Mucosa of gallbladder (tissue), 1 donor: ENCODE measurements at places on chromosomes 11 and 22.

GRCh38 chr11:104820431-104820830 is 77.8 kb downstream of the CASP12 start:
- DNase-seq, result no peak

DNA sequence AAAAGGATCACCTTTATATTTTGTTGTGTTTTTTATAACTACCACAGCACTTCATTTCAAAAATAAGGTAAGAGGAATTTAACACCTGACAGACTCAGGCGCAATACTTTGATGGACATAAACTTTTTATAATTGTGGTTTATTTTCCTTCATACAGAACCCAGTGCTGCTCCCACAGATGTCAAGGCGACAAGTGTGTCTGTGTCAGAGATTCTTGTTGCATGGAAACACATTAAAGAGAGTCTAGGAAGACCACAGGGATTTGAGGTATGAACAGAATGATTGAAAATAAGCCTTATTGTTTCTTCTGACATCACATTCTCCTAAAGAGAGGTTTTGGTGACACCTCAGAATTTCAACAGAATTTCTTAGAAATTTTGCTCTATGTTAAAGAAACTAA is 378.9 kb upstream of the ARHGAP42 start:
- DNase-seq, result no peak

GRCh38 chr22:40855979-40856512 is 393 bp downstream of the ST13 start:
- DNase-seq, result no peak

GRCh38 chr11:78270971-78271370 is 82.3 kb downstream of the USP35 start:
- DNase-seq, result no peak

- DNase-seq, result no peak
Observed at GRCh38 chr11:94781837-94782236, 13.7 kb downstream of the AMOTL1 start.

DNA sequence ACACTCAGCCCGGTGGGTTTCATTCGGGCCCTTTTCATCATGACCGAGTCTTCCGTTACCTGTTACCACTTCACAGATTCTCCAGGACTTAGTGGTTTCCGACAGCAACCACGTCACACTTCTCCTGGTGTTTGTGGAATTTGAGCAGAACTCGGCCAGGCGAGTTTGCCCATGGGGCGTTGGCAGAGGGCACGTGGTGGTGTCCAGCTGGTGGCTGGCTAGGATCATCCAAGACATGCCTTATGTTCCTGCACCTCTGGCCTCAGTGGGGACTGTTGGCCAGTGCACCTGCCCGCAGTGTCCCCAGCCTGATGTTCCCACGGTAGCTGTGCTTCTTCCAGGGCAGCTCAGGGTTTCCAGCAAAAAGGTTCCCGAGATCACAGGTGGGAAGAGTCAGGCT is 87.3 kb downstream of the ARHGAP8 start:
- no peak for DNase-seq

GRCh38 chr11:134821422-134821821 is 409.4 kb upstream of the B3GAT1 start:
- DNase-seq, result no peak

DNA sequence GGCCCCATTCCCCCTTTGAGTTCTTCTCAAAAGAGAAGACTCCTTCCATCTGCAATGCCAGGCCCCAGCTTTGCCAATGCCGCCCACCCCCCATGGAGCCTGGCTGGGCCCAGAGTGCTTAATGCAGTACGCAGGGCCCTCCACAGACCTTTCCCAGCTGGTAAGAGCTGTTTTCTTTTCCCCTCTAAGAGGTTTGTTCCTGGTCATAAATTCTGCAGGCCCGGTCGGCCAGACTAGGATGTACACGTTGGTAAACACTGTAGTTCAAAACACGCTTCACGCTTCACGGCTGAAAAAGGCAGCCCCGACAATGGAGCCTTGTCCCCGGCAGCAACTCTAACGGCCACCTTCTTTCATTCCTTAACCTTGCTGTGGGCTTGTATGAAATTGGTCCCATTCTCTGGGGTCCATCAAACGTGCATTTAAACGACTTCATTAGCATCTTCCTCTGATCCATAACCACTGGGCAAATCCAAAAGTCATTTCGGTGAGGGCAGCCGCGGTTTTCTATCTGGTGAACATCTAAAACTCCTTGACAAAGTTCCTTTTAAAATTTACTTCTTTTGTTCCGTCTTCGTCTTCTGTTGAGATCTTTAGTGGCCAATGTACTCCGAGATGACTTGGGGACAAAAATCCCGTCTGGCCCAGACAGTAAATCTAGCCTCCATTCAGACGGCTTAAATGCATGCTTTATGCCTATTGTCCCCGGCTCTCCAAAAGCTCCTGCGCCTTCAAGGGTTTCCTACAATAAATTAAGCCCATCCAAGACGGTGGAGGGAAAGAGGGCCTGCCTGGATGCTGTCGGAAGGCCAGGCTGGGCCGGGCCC is 60.0 kb upstream of the MYEOV start:
- no peak for DNase-seq

- no peak for DNase-seq
Observed at GRCh38 chr11:20670932-20671403, 1.6 kb downstream of the NELL1 start.

DNA sequence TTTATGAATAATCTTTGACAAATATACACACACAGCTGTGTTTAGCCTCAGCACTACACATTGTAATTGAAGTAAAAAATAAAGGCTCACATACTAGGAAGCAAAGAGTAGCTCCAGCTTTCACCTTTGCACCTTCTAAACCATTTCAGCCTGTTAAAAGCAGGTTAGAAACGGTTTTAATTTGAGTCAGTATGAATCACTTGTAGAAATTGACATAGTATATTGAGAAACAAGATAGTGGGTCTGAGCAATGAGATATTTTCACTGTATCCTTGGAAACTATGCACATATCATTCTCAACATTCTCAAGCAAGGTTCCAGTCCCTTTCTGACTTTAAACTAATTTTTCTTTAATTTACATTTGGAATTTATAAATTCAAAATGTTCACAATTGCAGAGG is 380.3 kb downstream of the AASDHPPT start:
- no peak for DNase-seq

DNA sequence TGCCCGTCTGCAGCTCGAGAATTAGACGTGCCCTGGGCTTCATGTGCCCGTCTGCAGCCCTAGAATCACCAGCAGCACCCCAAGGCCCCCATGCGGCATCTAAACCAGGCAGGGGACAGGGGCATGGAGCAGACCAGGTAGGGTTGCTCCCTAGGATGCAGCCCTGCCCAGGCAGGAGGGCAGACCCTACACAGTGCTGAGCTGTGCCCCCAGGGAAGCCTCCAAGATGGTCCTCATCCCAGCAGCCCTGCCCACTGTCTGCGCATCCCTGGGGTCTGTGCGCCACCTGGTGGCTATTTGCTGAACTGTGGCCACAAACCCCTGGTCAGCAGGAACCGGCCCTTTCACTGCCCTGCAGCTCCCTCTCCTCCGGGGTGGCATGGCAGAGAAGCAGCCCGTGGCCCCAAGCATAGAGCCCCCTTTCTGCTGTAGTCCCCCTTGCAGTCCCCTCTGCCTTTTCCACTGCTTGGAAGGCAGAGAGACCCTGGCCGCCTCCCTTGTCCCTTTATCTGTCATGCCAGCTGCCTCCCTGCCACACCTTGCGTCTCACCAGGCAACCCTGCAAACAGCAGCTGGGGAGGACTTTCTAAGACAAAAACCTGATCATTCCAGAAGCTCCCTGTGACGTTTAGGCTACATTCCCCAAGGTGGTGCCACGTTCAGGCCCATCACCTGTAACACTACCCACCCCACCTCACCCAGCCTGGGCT is 86.6 kb downstream of the KCNQ1 start:
- DNase-seq, result peak; percentile 78

DNA sequence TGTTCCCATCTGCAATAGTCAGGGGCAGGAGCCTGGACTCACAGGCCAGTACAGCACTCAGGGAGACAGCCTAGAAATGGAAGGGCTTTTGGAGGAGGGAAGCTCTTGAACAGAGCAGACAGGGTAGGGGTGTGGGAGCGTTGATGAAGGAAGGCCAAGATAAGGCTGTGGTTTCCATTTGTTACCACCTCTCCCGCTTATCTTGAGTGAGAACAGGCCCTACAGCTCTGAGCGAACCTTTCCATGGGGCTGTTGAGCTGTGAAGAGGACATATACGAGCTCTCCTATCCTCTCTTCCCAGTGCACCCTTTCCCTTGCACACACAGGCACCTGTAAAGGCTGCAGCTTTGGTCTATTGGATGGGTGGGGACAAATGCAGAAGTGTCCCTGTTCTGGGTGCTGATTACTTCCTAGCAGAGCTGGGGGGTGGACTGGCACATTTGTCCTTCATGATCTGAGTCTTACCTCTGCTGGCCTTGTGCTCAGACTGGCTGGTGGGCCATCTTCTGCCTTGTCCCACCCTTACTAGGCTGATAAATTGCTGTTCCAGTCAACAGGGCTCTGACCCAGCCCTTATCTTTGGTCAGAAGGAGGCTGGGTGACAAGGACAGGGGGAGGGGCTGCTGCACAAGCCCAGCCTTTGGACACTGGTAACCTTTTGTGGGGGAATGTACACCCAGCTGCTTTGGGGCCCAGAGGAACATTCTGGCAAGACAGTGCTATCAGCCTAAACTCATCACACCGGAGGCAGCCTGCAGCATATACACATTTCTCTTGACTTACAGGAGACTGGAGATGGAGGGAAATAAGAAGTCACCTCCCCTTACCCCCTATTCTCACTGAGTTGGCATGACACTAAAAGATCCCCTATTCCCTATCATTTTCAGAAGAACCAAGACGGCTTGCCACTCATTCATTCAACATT is 80.1 kb upstream of the NNMT start:
- no peak for DNase-seq

GRCh38 chr22:29359469-29359868 is 28.9 kb downstream of the AP1B1 start:
- DNase-seq, result peak; percentile 38

DNA sequence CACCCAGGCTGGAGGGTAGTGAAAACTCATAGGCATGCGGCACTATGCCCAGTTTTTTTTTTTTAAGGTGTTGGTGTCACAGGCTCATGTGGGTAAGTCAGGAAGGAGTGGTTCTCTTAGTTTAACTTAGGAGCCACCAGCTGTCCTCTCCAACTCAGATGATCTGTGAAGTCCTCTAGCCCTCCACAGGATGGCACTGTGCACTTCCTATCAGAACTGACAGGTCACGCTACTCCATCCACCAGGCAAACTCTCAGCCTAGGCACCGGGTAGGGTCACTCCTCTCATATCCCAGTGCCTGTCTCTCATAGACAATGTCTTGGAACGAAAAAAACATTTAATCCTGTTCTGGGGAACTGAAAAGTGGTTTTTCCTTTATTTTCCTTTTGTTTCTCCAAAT is 16.5 kb downstream of the NAP1L4 start:
- DNase-seq, result no peak

DNA sequence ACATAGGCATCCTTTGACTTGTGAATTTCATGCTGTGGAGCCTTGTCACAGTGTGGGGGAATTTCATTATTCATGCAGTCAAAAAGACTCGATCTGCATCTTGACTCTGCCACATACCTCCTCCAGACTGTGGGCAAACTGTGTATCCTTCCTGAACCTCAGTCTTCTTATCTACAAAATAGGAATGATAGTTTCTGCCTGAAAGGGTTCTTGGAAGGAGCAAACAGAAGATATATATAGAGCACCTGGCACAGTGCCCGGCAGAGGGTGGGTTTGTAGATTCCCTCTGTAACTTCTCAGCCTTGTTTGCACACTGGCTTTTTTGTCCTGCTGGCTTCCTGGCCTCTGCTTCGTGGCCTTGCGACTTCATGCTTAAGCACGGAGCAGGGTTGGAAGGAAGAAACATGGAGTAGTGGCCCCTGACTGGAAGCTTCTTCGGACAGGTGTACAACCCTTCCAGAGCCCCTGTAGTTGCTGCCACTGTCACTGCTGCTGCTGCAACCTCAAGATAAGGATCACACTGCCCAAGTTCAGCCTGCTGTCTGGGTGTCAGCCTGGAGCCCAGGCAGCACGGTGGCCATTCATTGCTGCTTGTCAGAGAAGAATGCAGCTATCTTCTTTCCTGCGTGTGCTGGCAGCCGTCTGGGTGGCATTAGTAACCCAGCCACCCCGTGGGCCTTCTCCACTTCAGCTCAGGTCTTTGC is 106.4 kb downstream of the MICAL2 start:
- DNase-seq, result no peak

DNA sequence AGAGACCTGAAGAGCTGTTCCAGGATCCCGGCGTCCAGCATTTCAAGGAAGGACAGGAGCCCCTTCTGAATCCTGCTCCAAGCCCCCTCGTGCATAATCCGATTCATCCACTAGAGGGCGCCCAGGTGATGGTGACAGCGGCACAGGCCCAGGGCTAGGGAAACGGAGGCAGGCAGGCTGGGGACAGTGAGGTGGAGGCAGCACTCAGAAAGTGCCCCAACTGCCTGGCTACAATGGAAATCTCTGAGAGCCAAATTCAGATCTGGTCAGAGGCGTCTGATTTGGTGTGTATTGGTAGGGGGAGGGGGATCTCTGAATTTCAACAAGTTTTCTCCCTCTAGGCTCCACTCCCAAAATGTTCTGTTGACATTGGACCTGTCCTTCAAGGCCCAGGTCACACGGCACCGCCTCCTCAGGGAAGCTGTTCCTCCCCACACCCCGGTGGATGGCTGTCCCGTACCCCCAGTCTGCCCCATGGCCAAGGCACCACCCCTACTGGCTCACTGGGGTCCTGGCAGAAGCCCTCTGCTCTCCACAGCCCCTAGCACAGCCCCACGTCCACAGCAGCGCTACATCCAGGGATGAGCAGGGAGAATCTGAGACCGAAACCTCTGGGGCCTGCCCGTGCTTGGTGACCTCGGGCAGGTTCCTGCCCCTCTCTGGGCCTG is 142.9 kb downstream of the CRYBB2 start:
- DNase-seq, result peak; percentile 51

DNA sequence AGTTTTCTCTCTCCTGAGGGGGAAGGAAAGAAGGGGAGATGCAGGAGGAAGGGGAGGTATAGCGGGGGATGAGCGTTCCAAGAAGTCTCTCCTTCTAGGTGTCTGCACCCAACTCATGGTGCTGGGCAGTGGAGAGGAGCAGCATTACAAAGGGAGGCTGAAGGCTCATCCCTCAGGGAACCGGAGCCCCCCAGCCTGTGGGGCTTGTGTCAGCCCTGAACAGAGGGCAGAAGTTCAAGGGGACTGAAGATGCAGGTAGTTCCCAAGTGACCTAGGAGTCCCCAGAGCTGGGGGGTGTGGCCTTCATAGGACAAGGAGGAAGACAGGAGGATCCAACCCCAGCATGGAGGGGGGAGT is 1.8 kb downstream of the C11orf68 start:
- no peak for DNase-seq

DNA sequence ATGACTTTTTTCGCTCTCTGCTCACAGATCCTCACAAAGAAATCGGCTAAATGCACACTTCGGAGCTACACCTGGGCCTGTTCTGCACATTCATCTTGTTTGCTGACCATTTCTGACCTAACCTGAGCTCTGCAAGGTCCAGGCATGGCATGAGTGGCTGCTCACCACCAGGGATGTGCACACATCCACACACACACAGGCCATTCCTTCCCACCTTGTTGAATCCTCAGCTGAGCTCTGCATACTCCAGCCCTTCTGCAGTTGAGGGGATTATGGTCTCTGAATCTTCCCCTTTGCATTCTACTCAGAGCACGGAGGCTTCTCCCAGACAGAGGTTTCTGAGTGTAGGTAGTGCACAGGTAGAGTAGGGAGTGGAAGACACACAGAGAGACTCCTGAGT is 411.9 kb upstream of the B3GAT1 start:
- DNase-seq, result no peak
